Left ventricle myocardium superior (tissue), 1 donor: ENCODE measurements at places on chromosomes 3 and 15. TPM values are rescaled to one million over a fixed set of nuclear protein-coding genes. Genes with fewer than 3 reads are reported as not detected.

DNA sequence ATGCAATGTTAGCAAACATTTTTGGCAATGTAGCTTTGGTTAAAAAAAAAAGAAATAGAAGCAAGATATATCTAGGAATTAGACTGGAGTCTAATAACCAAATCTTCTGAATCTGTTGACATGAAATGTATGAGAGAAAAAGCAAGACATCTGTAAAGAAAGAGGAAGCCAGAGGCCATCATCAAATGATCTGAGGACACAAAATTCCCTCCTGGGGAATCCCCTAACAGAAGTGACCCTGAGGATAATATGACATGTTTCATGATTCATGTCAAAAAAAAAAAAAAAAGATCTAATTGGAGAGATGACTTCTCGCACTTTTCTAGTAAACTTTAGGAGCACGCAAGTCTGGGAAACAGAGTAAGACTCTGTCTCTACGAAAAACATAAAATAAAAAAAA is 70.9 kb downstream of the IMPG2 start:
- DNase-seq = no peak

RGMA gene
- 27.0 TPM for total RNA-seq

RASL12 gene
- total RNA-seq = 18.9 TPM

GRCh38 chr3:162769564-162769963 is 1273.0 kb downstream of the OTOL1 start:
- DNase-seq = no peak

GRCh38 chr3:170524073-170524472 is 61.8 kb downstream of the SLC7A14 start:
- DNase-seq = no peak

GOLGA6L4 gene
- 0.50 TPM for total RNA-seq

DNA sequence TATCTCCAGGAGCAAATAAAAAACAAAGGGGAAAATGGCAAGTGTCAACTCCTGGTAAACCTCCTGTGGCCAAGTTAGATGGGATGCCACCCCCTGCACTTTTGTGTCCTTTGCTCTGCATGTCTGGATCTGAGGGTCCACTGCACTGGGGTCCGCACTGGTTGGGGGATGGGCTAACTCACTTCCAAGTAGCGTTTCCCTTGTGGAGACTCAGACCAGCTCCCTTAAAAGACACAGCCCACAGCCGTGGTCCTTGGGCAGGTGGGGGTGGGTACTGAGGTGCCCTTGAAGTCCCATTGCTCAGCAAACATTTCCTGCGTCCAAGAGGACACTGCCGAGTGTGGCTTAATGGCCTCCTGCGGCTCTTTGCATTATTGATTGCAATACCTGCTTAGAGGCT is 188.2 kb downstream of the MEGF11 start:
- DNase-seq = no peak

DNA sequence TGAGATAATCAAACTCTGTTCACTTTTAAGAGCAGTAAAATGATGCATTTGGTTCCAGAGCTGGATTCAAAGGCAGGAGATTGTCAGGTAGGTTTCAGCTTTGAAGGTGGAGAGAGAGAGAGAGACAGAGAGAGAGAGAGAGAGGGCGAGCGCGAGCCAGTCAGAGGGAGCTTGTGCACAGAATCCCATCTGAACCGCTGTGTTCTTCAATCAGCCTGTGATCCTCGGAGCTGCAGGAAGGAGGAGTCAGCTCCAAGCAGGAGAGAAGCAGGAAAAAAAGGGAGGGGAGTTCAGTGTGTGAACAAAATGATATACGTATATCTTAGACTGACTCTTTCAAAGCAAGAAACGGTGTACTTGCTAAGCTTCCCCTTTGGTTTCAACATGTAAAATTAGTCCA is at the start of gene GPR149:
GPR149 (minus strand) TSS at position 177 of the 400 bp plus-strand sequence. CDS start 575 bp downstream, outside the sequence.
- no peak for DNase-seq

C2CD4A gene
- not detected for total RNA-seq

HACL1 gene
- 15.6 TPM for total RNA-seq

MESP1 gene
- total RNA-seq = 8.4 TPM

GRCh38 chr3:195153653-195154052 is 117.3 kb downstream of the XXYLT1 start:
- DNase-seq = no peak

CD86 gene
- 4.4 TPM for total RNA-seq

DNA sequence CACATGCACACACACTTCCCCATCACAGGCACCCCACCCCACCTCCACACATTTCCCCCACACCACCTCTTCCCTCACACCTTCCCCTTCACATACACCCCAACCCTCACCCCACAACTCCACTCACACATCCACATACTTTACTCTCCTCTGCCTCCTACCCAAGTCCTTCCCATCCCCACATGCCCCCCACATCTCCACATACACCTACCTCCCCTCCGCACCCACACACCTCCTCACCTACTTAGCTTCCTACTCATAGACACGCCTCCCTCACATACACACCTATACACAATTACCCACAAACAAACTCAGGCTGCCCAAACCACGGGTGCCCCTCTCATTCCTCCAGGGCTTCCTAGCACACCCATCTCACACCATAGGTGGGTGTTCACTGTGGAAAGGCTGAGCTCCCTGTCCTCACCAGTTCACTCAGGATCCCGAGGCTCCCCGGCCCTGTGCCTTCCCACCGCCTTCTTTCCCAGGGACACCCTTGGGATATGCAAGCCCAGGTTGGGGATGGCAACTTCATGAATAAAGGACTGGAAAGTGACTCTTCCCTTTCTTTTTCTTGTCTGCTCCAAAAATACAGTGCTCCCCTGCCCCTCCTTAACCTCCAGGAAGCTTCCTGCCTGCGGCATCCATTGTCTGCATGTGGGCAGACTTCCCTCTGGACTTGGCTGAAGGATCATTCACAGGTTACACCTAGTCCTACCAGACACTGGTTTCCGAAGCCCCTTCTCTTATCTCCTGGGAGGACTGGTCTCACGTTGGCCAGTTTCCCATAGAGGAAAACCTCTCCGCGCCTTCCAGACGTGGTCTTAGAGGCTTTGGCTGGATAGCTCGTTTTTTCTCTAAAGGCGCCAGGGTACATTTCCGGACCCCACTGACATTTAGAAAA is 61.5 kb downstream of the SLCO2A1 start:
- DNase-seq = no peak

- no peak for DNase-seq
Observed at GRCh38 chr15:99976811-99977271, 243.6 kb upstream of the LYSMD4 start.

BCL2A1 gene
- total RNA-seq = 0.55 TPM

GRCh38 chr15:48040166-48040817 is 80.5 kb upstream of the SLC24A5 start:
- DNase-seq = no peak

GRCh38 chr3:144045766-144046165 is 74.1 kb downstream of the DIPK2A start:
- no peak for DNase-seq

- DNase-seq = no peak
Observed at GRCh38 chr3:47288966-47289910, 6.5 kb downstream of the KLHL18 start.

PLCH1 gene
- total RNA-seq = 0.50 TPM

TJP1 gene
- 123 TPM for total RNA-seq

GRCh38 chr3:108208831-108209230 is 13.4 kb downstream of the IFT57 start:
- no peak for DNase-seq

DNA sequence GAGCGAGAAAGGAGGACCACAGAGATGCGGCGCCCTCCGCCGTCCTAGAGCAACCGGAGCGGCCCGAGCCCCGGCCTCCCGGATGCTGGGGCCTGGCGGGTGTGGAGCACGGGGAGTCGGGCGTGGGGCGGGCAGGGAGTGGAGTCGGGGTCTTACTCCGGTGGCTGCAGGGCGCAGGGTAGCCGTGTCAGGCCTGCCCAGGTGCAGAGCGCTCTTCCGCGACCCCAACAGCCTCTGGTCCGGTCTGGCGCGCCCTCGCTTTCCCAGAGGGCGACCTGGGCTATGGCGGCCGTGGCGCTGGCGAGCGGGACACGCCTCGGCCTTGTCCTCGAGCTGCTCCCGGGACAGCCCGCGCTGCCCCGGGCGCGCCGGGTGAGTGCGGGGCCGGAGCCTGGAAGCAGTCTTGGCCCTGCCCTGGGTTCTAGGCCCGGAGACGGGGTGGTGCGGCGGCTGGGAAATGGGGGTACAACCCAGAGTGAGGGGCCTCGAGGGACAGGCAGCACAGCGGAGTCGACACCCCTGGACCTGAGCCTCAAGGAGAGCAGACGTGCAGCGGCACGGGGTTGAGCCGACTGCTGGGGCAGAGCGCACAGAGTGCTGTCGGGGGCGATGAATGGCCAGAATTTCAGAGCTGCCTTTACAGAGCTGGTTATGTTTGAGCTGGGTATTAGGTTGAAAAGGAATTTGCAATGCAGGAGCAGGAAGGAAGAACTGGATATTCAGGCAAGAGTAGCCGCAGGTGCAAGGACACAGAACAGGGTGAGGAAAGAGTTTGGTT is at the start of gene ZNF662:
ZNF662 (plus strand) TSS at position 73 of the 778 bp plus-strand sequence. CDS start 1,973 bp downstream, outside the sequence.
- peak; percentile 76 for DNase-seq

FANCD2OS gene
- not detected for total RNA-seq

- DNase-seq = no peak
Observed at GRCh38 chr3:59334585-59334984, 284.8 kb upstream of the CFAP20DC start.
